ENCODE measurements at places on chromosomes 5 and 9. TPM values are rescaled to one million over a fixed set of nuclear protein-coding genes. Genes with fewer than 3 reads are reported as not detected.

DNA sequence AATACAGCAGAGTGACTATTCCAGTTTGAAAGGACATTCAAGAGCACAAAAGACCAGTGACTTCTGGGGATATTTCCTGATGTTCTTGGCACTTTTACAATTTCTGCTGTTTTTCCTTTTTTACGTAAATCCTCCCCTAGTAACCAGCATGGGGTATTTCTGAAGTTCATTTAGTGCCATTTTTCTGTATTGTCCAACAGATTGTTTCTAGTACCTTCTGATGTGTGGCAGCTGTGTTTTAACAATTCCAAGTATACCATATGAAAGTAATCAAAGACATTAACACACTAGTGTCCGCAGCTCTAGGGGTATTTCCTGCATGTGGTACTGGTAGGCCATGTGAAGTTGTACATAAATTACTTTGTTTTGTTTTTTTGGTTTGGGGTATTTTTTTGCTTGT is 53.0 kb upstream of the SMARCA2 start:
- no peaks in the 10 kb centered on the region for H3K36me3 ChIP-seq
- peaks cover 15% of the 10 kb centered on the region for H3K27me3 ChIP-seq
- no peak overlapping the region for H3K4me3 ChIP-seq
- H3K27ac ChIP-seq: no peak overlapping the region

- no peak overlapping the region for H3K27ac ChIP-seq
- H3K27me3 ChIP-seq: no peaks in the 10 kb centered on the region
- no peak overlapping the region for H3K4me3 ChIP-seq
- DNase-seq: peak; percentile 79
Observed at GRCh38 chr9:100437860-100438805, 11.2 kb downstream of the MSANTD3 start.

DNA sequence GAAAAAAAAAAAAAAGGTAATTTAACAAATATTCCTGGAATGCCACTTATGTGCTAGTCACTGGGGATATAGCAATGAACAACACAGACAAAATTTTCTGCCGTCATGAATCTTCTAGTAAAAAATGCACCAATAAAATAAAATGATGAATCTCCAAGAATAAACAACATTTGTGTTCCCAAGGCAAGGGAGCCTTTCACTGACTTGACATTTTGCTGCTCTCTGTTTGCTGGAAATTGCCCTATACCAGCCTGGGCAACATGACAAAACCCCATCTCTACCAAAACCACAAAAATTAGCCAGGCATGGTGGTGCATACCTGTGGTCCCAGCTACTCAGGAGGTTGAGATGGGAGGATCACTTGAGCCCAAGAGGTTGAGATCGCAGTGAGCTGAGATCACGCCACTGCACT is 64.5 kb upstream of the ERBIN start:
- no peaks in the 10 kb centered on the region for H3K27me3 ChIP-seq
- H3K36me3 ChIP-seq: no peaks in the 10 kb centered on the region
- H3K4me1 ChIP-seq: peaks cover 5% of the 10 kb centered on the region

GRCh38 chr5:62083247-62083646 is 222.8 kb upstream of the KIF2A start:
- peaks cover 7% of the 10 kb centered on the region for H3K4me1 ChIP-seq
- DNase-seq: no peak
- no peak overlapping the region for H3K27ac ChIP-seq
- no peaks in the 10 kb centered on the region for H3K36me3 ChIP-seq
- H3K4me3 ChIP-seq: no peak overlapping the region

DNA sequence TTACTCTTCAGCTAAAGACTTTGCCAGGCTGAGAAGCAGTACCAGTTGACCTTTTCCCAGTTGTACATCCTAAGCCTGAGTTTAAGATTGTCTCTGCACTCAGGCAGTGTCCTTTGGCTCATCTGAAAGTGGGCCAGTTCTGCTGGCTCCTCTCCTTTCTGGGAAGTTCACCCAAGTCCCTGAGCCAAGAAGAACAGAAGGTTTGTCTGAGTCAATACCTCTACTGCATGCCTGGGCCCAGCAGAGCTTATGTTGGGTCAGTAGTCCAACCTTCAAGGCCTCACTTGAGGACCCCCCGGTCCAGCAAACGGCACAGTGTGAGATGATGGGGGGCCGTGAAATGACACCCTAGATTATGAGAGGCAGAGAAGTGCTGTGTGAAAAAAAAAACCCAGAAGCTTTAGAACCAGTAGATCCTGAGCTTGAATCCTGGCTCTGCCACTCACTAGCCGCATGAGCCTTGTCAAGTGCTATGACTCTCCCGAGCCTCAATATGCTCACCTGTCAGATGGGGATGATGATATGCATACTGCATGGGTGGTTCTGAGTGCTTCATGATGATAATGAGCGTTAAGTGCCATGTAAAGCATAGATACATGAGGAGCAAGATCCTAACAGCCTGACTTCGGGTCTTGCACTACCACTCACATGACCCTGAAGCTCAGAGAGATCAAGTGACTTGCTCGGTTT is 156.0 kb downstream of the MACROH2A1 start:
- no peak overlapping the region for H3K4me3 ChIP-seq
- H3K27me3 ChIP-seq: no peaks in the 10 kb centered on the region
- no peak for DNase-seq
- H3K4me1 ChIP-seq: peaks cover 4% of the 10 kb centered on the region

Gene MEIKIN
- total RNA-seq: not detected

GRCh38 chr9:24912767-24913166 is 367.1 kb upstream of the IZUMO3 start:
- DNase-seq: no peak
- H3K36me3 ChIP-seq: no peaks in the 10 kb centered on the region
- no peaks in the 10 kb centered on the region for H3K27me3 ChIP-seq
- H3K4me3 ChIP-seq: no peak overlapping the region

Gene ANKRD33B
- 0.84 TPM for total RNA-seq

- peaks cover 3% of the 10 kb centered on the region for H3K36me3 ChIP-seq
- no peaks in the 10 kb centered on the region for H3K27me3 ChIP-seq
- no peak overlapping the region for H3K27ac ChIP-seq
- DNase-seq: no peak
Observed at GRCh38 chr5:134724872-134725271, 13.5 kb upstream of the CAMLG start.

DNA sequence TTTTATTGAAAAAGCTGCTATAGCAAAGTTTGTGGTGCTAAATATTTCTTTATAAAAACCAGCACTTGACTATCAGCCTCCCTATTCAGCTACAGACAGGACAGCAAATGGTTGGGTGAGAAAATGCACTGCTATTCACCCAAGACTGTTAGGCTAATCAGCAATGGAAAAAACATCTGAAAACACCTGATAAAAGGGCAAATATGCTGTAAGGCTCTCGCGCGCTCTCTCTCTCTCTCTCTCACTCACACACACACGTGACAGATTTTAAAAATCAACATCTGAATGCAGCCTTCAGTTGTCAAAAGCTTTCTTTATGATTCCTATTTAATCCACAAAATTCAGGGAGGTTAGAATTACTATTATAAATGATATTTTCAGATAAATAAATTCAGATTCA is 80.2 kb downstream of the HTR4 start:
- peaks cover 24% of the 10 kb centered on the region for H3K27me3 ChIP-seq
- no peak overlapping the region for H3K4me3 ChIP-seq
- no peak overlapping the region for H3K27ac ChIP-seq
- DNase-seq: no peak

Gene CHSY3
- 0.91 TPM for total RNA-seq

DNA sequence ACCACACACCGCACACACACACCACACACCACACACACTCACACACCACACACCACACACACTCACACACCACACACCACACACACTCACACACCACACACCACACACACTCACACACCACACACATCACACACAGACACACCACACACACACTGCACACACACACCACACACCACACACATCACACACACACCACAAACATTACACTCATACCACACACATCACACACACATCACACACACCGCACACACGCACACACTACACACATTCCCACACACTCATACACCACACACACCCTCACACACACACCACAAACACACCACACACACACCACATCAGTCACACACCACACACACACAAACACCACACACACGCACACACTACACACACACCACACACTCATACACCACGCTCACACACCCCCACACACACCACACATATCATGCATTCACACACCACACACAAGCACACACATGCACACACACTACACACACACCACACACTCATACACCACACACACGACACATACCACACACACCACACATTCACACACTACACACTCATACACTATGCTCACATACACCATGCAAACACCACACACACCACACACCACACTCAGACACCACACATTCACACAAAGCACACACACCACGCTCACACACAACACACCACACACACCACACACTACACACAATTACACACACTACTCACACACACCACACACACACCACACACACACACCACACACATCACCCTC is 1.1 kb upstream of the UBE2QL1 start:
- no peak overlapping the region for H3K4me3 ChIP-seq
- DNase-seq: no peak
- H3K36me3 ChIP-seq: no peaks in the 10 kb centered on the region
- H3K27me3 ChIP-seq: peaks cover 70% of the 10 kb centered on the region
- no peak overlapping the region for H3K27ac ChIP-seq

GRCh38 chr5:142652563-142652962 is 33.3 kb downstream of the FGF1 start:
- no peak overlapping the region for H3K4me3 ChIP-seq
- peaks cover 7% of the 10 kb centered on the region for H3K4me1 ChIP-seq
- no peak for DNase-seq
- no peaks in the 10 kb centered on the region for H3K36me3 ChIP-seq
- peaks cover 3% of the 10 kb centered on the region for H3K27me3 ChIP-seq

GRCh38 chr5:137036640-137037039 is 462.5 kb downstream of the SPOCK1 start:
- H3K27ac ChIP-seq: no peak overlapping the region
- no peaks in the 10 kb centered on the region for H3K36me3 ChIP-seq
- peaks cover 12% of the 10 kb centered on the region for H3K27me3 ChIP-seq
- H3K4me1 ChIP-seq: peaks cover 12% of the 10 kb centered on the region
- no peak for DNase-seq
- H3K4me3 ChIP-seq: no peak overlapping the region

GRCh38 chr5:58974601-58975000 is 391.7 kb downstream of the RAB3C start:
- H3K27ac ChIP-seq: no peak overlapping the region
- H3K27me3 ChIP-seq: no peaks in the 10 kb centered on the region
- peaks cover 14% of the 10 kb centered on the region for H3K4me1 ChIP-seq
- DNase-seq: no peak

DNA sequence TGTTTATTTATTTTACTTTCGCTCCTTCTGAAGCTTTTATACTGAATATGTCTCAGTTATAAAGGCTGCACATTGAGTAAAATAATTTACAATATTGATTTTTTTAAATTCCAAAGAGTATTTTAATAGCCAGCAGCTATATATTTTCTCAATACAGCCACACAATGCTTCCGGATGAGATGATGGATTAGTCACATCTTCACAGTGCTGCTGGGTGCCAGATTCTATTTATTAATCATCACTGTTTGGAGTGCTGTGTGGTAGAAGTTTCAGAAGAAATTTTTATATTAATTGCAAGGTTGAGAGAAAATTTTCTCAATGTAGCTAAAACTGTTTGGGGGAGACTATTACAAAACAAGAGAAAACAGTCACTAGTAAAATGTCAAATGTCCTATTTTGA is 989.8 kb downstream of the TLE4 start:
- DNase-seq: no peak
- H3K27ac ChIP-seq: no peak overlapping the region
- H3K27me3 ChIP-seq: no peaks in the 10 kb centered on the region
- no peaks in the 10 kb centered on the region for H3K4me1 ChIP-seq
- no peaks in the 10 kb centered on the region for H3K36me3 ChIP-seq

DNA sequence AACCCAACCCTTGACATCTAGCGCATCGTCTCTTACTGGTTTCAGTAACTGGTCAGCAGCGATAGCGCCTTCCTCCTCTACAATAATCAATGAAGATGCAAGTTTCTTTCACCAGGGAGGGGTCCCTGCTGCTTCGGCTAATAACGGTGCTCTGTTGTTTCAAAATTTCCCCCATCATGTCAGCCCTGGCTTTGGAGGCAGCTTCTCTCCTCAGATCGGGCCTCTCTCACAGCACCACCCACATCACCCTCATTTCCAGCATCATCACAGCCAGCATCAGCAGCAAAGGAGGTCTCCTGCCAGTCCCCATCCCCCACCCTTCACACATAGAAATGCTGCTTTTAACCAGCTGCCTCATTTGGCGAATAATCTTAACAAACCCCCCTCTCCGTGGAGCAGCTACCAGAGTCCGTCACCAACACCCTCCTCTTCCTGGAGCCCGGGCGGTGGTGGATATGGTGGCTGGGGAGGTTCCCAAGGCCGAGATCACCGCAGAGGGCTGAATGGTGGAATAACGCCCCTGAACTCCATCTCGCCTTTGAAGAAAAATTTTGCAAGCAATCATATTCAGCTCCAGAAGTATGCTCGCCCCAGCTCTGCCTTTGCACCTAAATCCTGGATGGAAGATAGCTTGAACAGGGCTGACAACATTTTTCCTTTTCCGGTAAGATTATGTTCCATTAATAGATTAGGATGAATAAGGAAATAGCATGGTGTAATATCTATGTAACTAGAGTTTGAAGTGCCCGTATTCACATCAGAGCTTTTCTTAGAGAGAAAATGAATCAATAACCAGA is 2.2 kb downstream of the CPEB4 start:
- no peak for DNase-seq
- no peak overlapping the region for H3K27ac ChIP-seq
- peak overlapping the region; percentile 79 for H3K4me3 ChIP-seq

DNA sequence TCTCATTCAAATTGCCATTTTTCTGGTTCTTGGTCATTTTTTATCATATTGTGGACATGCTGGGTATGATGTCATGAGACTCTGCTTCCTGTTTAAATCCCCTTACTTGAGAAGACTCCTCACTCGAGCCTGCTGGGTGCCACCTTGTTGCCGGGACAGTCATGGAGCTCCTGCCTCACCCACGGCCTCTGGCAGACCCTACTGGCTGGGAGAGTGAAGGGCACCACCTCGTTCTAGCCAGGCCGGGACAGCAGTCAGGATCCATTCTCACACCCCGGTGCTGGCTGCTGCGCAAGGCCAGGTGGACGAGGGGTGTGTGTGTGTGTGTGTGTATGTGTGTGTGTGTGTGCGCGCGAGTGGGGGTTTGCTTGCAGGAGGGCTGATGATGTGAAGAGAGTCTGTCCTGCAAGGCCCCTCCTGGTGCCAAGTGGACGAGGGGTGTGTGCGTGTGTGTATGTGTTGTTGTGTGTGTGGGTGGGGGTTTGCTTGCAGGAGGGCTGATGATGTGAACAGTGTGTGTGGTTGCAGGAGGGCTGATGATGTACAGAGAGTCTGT is 4.4 kb downstream of the CEP72 start:
- peak overlapping the region; percentile 85 for H3K27ac ChIP-seq
- H3K36me3 ChIP-seq: peaks cover 22% of the 10 kb centered on the region
- no peak for DNase-seq
- no peaks in the 10 kb centered on the region for H3K27me3 ChIP-seq
- H3K4me1 ChIP-seq: peaks cover 26% of the 10 kb centered on the region

Gene AK1
- total RNA-seq: 39.6 TPM

GRCh38 chr5:8767746-8768145 is 778.1 kb downstream of the SEMA5A start:
- H3K4me3 ChIP-seq: no peak overlapping the region
- H3K4me1 ChIP-seq: peaks cover 16% of the 10 kb centered on the region

GRCh38 chr9:87063246-87063645 is 115.9 kb upstream of the GAS1 start:
- no peaks in the 10 kb centered on the region for H3K4me1 ChIP-seq
- DNase-seq: no peak
- H3K27me3 ChIP-seq: no peaks in the 10 kb centered on the region
- H3K27ac ChIP-seq: no peak overlapping the region
- no peaks in the 10 kb centered on the region for H3K36me3 ChIP-seq

Gene ARAP3
- total RNA-seq: 39.2 TPM
